ENCODE measurements at places on chromosomes 6 and 20. TPM values are rescaled to one million over a fixed set of nuclear protein-coding genes. Genes with fewer than 3 reads are reported as not detected.

Gene DDO
- total RNA-seq: 0.09 TPM

Gene CPNE5
- total RNA-seq: 0.10 TPM

Gene MRAP2
- 1.9 TPM for total RNA-seq

Gene SLPI
- 11.9 TPM for total RNA-seq

Gene RGS17
- total RNA-seq: 7.3 TPM

Gene SYNJ2
- total RNA-seq: 45.9 TPM

Gene BTNL2
- total RNA-seq: not detected

Gene TAAR5
- not detected for total RNA-seq

Gene DEFB126
- not detected for total RNA-seq

Gene DDX39B
- 320 TPM for total RNA-seq

Gene MYBL2
- total RNA-seq: 84.8 TPM

Gene CD24
- total RNA-seq: 374 TPM

Gene CTCFL
- total RNA-seq: 0.04 TPM

Gene MAPK13
- 0.48 TPM for total RNA-seq

Gene EPPIN
- not detected for total RNA-seq

Gene SLC17A1
- total RNA-seq: not detected

Gene SYCP2
- 0.29 TPM for total RNA-seq

Gene C6orf118
- total RNA-seq: 0.14 TPM

Gene FHL5
- total RNA-seq: not detected

Gene HDGFL1
- total RNA-seq: not detected

Gene NOTCH4
- total RNA-seq: 0.98 TPM

Gene RSPO3
- total RNA-seq: 81.4 TPM

Gene DPPA5
- total RNA-seq: not detected

Gene TBC1D20
- 29.4 TPM for total RNA-seq

Gene SNAI1
- total RNA-seq: 7.4 TPM

Gene SLC26A8
- total RNA-seq: not detected

Gene NR2E1
- 0.07 TPM for total RNA-seq

Gene ANKRD66
- total RNA-seq: not detected

Gene OR2B6
- total RNA-seq: not detected

Gene RFX6
- total RNA-seq: not detected

Gene TPD52L2
- total RNA-seq: 132 TPM

All from A549 treated with dexamethasone at 1 μM for 4 hours (cell line).